ENCODE measurements at places on chromosomes 16 and 17.
A peak's percentile ranks its signal among the peaks of the same experiment; 100 is the strongest.

DNA sequence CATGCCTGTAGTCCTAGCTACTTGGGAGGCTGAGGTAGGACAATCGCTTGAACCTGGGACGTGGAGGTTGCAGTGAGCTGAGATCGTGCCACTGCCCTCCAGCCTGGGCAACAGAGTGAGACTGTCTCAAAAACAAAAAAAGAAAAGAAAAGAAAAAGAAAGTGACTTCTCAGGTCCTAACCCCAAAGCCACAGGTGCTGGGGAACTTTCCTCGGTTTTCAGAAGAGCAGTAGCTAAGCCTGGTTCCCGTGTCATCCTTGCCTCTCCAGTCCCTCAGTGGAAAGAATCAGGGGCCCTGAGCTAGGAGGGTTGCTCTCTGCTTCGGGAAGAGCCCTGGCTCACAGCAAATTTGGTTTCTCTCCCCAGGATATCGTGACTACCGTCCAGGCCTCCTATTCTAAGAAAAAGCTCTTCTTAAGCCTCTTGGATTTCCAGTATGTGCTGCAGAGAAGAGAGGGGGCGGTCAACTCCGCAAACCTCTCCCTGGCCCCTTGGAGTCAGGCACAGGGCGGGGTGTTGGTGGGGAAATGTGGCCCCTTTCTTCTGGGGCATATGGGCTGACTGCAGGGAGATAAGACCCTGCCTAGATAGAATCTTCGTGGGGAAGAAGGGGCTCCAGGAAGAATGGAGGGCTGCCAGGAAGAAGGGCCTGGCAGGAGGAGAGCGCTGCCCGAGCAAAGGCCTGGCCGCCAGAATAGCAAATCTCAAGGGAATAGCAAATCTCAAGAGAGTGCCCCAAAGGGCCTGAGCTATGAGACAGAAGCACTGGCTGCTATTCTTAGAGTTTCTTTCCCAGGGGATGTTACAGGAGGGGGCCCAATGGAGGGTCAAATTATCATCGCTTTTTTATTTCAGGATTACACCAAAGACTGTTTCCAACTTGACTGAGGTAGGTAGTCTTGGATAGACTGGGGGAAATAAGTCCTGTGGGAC lies 8.3 kb upstream of the NLRC5 start:
- DNase-seq = no peak

- peak; percentile 54 for DNase-seq
Observed at GRCh38 chr16:85422632-85423550, 190.2 kb upstream of the GSE1 start.

DNA sequence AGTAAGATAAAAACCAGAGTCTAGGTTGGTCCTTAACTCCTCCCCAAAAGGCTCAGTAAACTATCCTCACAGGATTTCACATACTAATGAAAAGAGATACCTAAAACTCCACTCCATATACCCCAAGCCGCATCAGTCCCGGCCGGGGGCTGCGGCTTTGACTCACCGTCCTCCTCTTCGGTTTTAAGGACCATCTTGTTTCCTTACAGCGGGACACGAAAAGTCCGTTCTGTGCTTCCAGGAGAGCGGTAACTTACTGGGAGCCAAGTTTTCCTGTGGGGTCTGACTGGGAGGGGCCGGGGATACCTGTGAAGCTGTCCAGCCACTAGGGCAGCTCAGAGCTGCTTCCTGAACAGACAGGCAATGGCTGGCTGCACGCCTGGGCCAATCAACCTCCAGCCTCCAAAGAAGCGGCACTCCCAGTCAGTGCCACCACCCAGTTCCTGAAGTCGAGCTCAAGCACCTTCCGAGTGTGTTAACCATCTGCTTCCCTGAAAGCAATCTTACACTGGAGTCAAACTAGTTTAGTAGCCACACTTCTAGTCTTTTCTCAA lies 45.5 kb downstream of the CYTH1 start:
- DNase-seq = peak; percentile 97

GRCh38 chr17:36703860-36704266 lies 102.5 kb downstream of the MRM1 start:
- peak; percentile 54 for DNase-seq

DNA sequence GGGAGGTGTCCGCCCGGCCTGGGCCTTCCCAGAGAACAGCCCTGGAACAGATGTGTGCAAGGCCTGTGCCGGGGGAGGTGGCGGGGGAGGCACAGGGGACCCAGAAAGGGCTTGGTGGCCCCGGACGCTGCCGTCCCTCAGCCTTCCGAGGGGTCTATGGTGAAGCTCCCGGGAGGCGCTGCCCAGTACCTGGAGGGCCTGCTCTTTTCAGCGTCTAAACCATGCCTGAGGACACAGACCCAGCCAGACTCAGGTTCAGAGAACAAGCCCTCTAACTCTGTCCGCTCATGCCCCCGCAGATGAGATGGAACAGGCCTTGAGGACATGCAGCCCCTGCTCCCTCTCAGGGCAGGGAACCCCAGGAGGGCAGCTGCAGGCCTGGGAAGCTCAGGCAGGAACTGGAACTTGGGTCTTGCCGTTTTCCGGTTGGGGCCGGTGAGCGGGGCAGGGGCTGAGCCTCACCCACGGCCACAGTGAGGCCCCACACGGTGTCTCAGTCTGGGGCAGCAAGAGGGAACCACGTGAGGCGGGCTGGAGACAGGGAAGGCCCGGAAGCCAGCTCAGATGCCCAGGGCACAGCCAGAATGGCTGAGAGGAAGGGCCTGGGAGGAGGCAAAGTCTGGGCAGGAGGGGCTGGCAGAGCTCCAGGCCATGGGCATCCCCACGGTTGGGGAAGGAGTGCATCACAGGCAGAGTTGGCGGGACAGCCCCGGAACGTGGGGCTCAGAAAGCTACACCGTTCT lies 12.5 kb downstream of the SLC16A3 start:
- DNase-seq = peak; percentile 81

GRCh38 chr16:64696866-64697265 lies 425.0 kb downstream of the CDH11 start:
- DNase-seq = no peak

DNA sequence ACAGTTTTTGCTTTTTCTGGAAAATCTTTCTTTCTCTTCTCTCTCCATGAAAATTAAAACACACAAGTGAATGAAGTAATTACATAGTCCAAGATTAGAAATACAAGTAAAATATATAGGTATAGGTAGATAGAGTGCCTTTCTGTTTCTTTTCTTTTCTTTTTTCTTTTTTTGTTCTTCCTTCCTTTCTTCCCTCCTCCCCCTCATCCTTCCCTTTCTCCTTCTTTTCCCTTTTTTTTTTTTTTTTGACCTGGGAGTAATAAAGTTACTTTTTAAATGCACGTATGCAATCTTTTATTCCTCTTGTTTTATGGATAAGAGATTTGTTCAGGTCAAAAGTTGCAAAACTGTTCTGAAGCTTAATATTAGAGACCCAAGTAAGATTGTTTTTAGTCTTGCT lies 34.6 kb upstream of the KCNJ2 start:
- no peak for DNase-seq

GRCh38 chr17:67499685-67500084 lies 122.6 kb downstream of the PITPNC1 start:
- no peak for DNase-seq

DNA sequence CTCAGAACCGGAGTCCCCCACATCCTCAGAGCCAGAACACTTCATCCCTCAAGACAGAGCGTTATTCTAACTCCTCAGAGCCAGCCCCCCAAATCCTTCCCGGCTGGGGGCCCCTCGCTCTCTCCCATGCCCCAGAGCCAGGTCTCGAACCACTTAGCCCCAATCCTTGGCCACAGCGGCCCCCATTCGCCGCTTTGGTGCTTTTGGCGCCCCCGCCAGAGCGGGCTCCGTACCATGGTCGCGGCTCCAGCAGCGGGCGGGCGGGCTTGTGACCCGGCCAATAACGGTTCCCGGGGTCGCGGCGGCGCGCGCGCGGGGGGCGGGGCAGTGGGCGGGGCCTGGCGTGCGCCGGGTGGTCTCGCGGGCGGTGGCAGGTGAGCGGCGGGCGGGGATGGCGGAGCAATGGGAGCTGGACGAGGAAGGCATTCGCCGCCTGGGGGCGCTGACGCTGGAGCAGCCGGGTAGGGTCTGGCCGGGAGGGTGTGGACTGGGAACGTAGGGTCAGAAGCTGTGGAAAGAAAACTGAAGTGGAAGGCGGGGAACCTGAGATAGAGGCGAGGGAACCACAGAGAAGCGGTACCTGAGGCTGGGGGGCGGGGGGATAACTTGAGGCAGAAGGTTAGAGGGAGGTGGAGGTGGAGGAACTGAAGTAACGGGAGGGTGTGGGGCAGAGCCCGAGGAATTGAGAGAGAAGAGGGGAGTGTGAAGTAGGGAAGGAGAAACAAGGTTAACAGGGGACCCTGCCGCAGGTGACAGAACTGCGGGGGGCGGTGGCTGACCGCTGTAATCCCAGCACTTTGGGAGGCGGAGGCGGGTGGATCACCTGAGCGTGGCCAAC lies at the start of the genes KCTD19 and LRRC36:
TSS of gene KCTD19 (minus strand) at position 270 of the 838 bp plus-strand sequence. CDS start at position 236, 34 bp downstream.
TSS of gene LRRC36 (plus strand) at position 344 of the 838 bp plus-strand sequence. CDS start at position 392, 48 bp downstream.
- DNase-seq = peak; percentile 30

DNA sequence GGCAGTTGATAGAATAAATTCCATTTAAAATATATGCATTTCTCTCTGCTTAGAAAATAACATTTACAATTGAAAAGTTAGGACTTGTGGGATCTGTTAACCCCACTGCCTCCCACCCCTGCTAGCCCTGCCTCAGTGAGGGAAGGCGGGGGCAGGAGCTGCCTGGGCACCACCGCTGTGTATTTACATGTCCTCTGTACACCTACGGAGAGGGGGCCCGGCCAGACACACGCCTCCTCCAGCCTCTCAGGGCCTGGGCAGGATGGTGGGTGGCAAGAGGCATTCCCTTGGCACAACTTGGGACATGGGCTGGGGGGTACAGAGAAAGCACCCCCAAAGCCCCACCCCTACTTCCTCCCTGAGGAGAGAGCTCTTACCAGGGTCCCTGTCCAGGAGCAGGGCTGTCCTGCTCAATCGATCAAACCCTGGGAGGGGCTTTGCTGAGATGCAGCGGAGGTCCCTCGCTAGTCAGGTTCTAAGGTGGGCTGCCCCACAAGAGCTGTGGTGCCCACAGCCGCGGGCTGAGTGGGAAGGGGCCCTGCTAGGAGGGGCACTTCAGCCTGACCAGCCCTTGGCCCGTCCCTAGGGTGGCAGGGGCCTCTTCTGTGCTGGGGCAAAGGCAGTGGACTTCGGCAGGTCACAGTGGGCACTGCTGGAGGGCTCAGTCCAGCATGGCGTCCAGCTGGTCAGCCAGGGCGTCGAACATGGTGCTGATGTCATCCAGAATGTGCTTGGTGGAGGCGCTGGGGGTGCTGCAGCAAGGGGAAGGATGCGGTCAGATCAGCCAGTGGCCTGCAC lies 14.7 kb downstream of the CASKIN2 start:
- DNase-seq = no peak

All from epithelial cell of esophagus (primary cell).